Progenitor cell of endocrine pancreas (in vitro differentiated cells): ENCODE measurements at places on chromosomes 2 and 18. TPM values are rescaled to one million over a fixed set of nuclear protein-coding genes. Genes with fewer than 3 reads are reported as not detected.

Gene ANKRD53
- total RNA-seq: 3.7 and 5.4 TPM in 2 replicates

Gene GKN1
- total RNA-seq: not detected in 2 replicates

DNA sequence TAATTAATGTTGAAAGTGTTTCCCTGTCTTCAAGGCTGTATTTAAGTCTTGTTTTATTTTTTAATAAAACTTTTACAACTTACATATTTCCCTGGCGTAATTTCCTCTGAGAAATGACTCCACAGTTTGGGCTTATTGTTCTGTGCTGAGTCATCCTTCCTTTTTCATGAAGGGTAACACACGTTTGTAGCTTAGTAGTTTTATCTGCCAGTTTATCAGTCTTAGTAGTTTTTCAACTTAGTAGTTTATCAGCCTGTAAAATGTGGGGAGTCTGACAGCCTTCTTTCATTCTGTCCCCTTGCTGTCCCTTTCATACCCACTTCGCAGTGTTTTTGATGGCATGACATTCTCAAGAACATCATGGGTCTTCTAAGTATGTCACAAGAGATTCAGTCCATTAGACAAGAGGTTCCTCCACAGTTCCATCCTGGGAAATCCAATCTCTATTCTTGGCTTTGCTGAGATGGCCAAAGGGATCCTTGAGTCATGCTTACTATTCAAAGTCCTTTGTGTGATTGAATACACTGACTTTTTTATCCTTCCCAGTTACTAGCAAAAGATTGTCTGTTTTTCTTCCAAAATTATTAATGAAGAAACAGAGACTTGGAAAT, 60.0 kb upstream of the SGPP2 start:
- DNase-seq: no peak

DNA sequence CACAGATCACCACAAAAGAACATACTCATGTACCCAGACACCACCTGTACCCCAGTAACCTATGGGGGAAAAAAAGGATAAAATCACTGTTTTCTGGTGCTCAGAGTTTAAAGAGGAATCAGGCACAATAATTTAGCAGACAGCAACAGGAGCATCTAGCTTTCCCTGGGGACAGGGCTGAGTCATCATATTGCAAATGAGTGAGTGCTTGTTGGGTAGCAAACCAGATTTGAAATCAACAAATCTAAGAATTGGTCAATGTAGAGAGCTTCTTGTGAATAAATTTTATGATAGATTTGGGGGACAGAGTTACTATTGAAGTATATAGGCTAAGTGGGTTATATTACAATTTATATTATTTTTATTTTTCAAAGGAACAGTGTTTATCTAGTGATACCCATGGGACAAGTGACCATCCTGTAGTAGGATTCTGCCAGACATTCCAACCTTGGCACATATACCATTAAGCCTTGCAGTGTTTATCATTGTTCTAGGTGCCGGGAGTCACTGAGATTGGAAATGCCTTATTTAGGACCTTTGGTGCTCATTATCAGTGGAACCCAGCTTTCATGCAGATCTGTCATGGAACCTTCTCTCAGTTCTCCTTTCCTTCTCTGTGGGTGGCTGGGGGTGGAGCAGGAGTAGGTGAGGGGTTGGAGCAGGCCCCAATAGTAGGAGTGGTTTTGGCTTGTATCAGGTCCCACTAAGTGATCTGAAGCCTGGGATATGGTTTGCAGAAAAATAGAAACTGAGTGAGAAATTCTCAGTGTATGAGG, 117.2 kb downstream of the CERS6 start:
- no peak for DNase-seq

Gene CYTIP
- 0.14 and 0.27 TPM in 2 replicates for total RNA-seq

- no peak for DNase-seq
These were observed 420.2 kb downstream of the SUCLG1 start for GRCh38 chr2:84038866-84039265.

Gene ASTL
- 0.29 TPM in 1 of 2 replicates, not detected in the other for total RNA-seq

DNA sequence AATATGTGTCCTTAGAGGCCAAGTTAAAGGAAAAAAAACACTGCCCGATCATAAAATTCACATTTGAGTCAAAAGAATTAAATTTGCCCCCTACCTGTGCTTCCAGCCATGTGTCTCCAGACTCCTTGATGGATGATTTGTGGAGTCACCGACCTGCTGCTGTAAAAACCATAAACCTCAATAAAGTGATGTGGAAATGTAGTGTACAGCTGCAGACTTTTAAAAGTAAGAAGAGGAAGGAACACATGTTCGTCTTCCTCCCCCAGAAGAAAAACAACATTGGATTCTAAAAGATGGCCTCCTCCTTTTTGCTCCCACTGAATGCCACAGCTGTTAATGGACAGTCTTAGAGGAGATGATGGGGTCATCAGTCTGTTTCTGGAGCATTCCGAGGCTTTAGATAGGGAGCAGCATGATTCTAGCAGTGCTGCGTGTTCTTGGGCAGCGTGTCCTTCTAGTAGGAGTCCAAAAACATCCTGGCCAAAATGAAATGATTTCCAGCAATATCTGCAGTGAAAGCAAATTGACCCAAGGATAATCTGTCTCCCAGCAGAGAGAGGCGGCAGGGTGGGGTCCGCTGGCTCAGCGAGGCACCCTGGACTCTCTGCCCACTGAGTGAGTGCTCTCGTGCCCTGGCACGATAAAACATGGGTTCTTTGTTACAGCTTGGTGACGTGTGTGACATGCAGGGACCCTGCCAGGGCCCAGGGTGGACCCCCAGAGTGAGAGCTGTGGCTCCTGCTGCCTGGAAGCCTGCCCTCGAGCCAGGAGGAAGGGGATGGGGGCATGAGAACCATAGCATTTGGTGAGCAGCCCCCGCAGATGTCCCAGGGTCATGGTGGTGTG, 196.1 kb downstream of the FAM210A start:
- no peak for DNase-seq

- no peak for DNase-seq
These were observed 34.6 kb upstream of the C2orf15 start for GRCh38 chr2:99106913-99107312.

- no peak for DNase-seq
These were observed 44.0 kb downstream of the COLEC12 start for GRCh38 chr18:456361-457139.

GRCh38 chr2:196293751-196294515, 122.6 kb upstream of the STK17B start:
- DNase-seq: no peak

DNA sequence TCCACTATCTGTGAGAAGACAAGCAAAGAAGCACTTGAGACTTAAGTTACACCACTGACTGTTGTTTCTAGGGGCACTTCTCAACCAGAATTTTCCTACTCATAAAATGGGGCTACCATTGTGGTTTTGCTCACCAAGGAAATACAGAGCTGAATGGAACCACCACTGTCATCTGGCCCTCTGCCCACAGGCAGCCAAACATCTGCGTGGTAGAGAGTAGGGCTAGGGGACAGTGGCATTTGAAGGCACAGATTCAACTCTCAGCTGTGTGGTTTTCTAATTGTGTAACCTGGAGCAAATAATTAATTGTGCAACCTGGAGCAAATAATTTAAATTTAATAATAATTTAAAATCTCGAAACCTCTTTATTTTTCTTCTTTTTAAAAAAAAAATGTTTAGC, 79.6 kb downstream of the PDE11A start:
- no peak for DNase-seq

- no peak for DNase-seq
These were observed at the start of gene HOXD11 for GRCh38 chr2:176106581-176107539. HOXD11 (plus strand) TSS chr2:176107280; CDS start chr2:176107356, 76 bp downstream.

Gene SGO2
- 13.1 and 14.1 TPM in 2 replicates for total RNA-seq

Gene VWC2L
- total RNA-seq: 0.16 TPM in 1 of 2 replicates, not detected in the other
